ENCODE measurements at places on chromosomes 5 and 9. TPM values are rescaled to one million over a fixed set of nuclear protein-coding genes. Genes with fewer than 3 reads are reported as not detected.

The JMY gene
- 10.9 TPM for total RNA-seq

The C5orf52 gene
- total RNA-seq: not detected

The NEUROG1 gene
- not detected for total RNA-seq

The DIAPH1 gene
- total RNA-seq: 23.5 TPM

The IL31RA gene
- 0.77 TPM for total RNA-seq

The SPARC gene
- 832 TPM for total RNA-seq

The SLF1 gene
- 1.3 TPM for total RNA-seq

The GABRG2 gene
- total RNA-seq: under 0.01 TPM

The PTGES gene
- 48.9 TPM for total RNA-seq

The GFI1B gene
- total RNA-seq: not detected

The MATR3 gene
- total RNA-seq: 213 TPM

The PPP2CA gene
- 67.4 TPM for total RNA-seq

The FAM153A gene
- not detected for total RNA-seq

The NIPSNAP3A gene
- 12.4 TPM for total RNA-seq

The LHX3 gene
- total RNA-seq: not detected

The LCN15 gene
- not detected for total RNA-seq

The SARDH gene
- total RNA-seq: 4.6 TPM

The GFRA3 gene
- not detected for total RNA-seq

The TBCA gene
- total RNA-seq: 98.3 TPM

The RNF183 gene
- total RNA-seq: not detected

The PCDHB16 gene
- 2.1 TPM for total RNA-seq

The PRSS3 gene
- total RNA-seq: 47.3 TPM

The TICAM2 gene
- 3.0 TPM for total RNA-seq

The PCDHA9 gene
- total RNA-seq: 0.16 TPM

All from bronchial smooth muscle cell (primary cell).